ENCODE measurements at places on chromosomes 2 and 18.

- no peak for DNase-seq
Observed at GRCh38 chr2:109699646-109700045, 85.5 kb downstream of the SOWAHC start.

DNA sequence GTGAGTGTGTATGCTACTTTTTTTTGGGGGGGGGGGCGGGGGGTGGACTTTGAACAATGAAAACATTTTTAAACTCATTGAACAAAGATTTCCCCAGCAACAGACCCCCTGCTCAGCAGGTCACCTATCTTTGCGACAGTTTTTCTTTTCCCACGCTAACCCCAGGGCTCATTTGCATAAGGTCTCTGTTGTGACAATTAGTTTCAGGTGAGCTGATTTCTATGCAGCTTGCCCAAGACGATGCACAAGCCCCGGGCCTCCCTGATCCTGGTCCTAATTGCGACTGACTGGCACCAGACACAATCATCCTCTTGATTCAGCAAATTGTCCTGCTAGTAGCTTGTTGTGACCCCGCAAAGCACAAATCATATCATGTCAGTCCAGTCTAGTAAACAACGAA, 40.3 kb downstream of the ZEB2 start:
- no peak for DNase-seq

DNA sequence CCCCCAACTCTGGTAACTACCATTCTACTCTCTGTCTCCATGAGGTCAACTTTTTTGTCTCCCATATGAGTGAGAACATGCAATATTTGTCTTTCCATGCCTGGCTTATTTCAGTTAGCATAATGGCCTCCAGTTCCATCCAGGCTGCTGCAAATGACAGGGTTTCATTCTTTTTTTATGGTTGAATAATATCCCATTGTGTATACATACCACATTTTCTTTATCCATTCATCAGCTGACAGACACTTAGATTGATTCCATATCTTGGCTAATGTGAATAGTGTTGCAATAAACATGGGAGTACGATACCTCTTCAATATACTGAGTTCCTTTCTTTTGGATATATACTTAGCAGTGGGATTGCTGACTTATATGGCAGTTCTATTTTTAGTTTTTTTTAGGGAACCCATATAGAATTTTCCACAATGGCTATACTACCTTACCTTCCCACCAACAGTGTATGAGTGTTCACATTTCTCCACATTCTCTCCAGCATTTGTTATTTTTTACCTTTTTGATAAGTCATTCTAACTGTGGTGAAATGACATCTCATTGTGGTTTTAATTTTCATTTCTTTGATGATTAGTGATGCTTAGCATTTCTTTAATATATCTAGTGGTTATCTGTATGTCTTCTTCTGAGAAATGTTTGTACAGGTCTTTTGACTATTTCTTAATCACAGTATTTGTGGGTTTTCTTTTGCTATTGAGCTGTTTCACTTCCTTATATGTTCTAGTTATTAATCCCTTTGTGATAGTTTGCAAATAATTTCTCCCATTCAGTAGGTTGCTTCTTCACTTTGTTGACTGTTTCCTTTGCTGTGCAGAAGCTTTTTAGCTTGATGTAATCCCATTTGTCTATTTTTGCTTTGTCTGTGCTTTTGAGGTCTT, 112.2 kb downstream of the SRBD1 start:
- no peak for DNase-seq

- DNase-seq: no peak
Observed at GRCh38 chr18:42915299-42915698, 200.2 kb downstream of the RIT2 start.

GRCh38 chr2:8633735-8634313, 48.0 kb upstream of the ID2 start:
- DNase-seq: no peak

DNA sequence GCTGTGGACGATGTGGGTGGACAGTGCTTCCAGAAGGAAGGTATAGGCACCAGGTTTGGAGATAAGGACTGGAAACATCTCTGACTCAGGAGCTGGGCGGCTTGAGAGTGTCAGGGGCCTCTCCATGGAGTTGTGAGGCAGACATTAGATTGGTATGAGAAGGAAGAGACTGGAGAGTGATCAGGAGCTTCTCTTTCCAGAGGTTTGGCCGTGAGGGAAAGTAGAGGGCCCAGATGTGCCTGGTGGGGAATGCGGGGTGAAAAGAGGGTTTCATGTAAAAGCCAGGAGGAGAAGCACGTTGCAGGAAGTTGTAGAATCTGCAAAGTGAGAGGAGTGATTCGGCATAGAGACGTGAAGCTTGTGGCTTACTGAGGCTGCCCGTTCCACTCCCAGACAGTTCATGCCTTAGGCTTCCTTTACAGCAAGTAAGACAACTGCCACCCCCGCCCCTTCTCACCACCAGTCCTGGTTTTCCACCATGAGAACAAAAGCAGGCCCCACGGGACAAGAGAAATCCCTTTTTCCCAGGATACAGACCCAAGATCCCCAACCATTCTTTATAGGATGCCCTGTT, 166.3 kb upstream of the HDAC4 start:
- no peak for DNase-seq

All from esophagus squamous epithelium (tissue), 5 donors.